Left ventricle myocardium inferior (tissue), 1 donor: ENCODE measurements at places on chromosomes 3 and 15. TPM values are rescaled to one million over a fixed set of nuclear protein-coding genes. Genes with fewer than 3 reads are reported as not detected.

QRICH1 gene
- 58.8 TPM for total RNA-seq

TMEM158 gene
- total RNA-seq: 0.60 TPM

CELSR3 gene
- 0.14 TPM for total RNA-seq

FHIT gene
- 16.0 TPM for total RNA-seq

DHX30 gene
- 49.8 TPM for total RNA-seq

ATP8B4 gene
- total RNA-seq: 2.5 TPM

BFSP2 gene
- total RNA-seq: not detected

GOLGA6L24 gene
- total RNA-seq: not detected

GNB5 gene
- 10.5 TPM for total RNA-seq

LMOD3 gene
- 154 TPM for total RNA-seq

FBXO40 gene
- 245 TPM for total RNA-seq

CASR gene
- not detected for total RNA-seq

TRIM42 gene
- not detected for total RNA-seq

ADGRG7 gene
- not detected for total RNA-seq

C2CD4A gene
- total RNA-seq: not detected

GRCh38 chr15:38090678-38091077 is 156.2 kb downstream of the TMCO5A start:
- DNase-seq: no peak

DNA sequence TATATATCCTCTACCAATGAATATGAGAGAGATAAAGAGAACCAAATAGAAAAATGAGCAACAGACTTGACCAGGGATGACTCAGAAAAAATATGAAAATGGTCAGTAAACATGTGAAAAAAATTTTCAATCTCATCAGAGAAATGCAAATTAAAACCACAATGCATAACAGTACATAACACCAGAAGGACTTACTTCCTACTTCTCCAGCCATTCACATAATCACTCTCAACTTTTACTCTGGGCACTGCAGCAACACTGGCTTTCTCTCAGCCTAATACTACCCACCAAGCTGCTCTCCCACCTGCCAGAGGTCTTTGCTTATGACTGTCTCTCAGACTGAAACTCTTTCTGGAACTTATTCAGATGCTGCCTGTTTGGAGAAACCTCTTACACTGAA is 49.4 kb downstream of the DPH6 start:
- DNase-seq: no peak

DNA sequence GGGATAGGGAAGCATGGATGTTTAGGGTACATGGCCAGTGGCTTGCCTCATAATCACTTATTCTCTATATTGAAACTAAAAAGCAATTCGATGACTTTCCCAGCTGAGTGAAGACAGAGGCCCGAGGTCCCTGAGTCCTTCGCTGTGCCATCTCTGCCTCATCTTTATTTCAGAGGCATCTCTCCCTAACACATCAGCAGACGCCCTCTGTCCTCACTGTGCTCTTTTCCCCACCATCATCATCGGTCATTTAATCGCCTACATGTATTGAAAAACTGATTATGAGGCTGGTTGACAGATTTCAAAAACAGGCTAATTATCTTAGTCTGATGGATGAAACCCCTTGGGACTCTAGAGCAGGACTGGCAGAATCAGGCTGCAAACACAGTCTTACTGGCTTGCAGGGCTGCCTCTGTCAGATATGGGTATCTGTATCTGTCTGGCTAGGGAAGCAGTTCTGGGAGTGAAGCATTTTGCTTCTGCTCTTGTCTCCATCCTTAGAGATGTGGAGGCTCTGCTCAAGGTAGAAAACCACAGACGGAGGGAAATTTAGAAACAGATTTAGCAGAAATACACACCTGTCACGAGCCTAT is 291.0 kb upstream of the CHRM5 start:
- no peak for DNase-seq

- no peak for DNase-seq
Observed at GRCh38 chr15:39118510-39118909, 462.4 kb upstream of the THBS1 start.

DNA sequence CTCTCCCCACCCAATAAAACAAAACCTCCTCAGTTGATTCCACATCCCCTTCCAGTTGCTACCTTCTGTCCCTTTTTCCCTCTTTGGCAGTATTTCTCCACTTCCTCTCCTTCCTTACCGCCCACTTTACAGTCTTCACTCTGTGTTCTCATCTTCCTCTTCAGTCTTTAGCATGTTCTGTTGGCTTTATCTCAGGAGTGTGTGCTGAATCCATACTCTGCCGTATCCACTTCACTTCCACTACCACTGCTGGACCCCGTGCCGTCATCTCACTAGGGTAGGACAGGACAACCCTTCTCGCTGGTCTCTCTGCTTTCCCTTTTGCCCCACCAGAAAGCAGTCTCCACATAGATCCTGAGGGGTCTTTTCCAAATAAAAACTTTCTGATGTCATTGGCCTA is 74.3 kb downstream of the FNDC3B start:
- no peak for DNase-seq

- DNase-seq: no peak
Observed at GRCh38 chr15:35757361-35757760, 211.4 kb upstream of the DPH6 start.

- no peak for DNase-seq
Observed at GRCh38 chr3:186988806-186989205, 58.5 kb downstream of the ST6GAL1 start.

- no peak for DNase-seq
Observed at GRCh38 chr3:24258727-24259600, 235.7 kb downstream of the THRB start.

DNA sequence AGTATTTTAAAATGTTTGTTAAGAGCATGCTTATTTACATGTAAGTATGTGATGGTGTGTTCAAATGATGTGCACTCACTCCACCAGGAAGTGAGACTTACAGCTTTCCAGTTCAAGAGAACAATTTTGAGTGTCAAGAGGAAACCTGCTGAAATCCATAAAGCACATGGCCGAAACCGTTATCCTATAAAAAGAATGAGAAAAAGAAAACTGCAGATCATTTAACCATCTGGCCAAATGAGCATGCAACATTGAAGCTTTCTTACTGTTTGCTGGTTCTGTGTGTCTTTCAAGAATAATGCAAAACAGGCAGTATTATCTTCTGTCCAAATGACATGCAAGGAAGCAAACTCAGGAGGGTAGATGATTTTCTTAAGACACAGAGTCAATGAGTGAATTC is 26.3 kb downstream of the GABRR3 start:
- no peak for DNase-seq

DNA sequence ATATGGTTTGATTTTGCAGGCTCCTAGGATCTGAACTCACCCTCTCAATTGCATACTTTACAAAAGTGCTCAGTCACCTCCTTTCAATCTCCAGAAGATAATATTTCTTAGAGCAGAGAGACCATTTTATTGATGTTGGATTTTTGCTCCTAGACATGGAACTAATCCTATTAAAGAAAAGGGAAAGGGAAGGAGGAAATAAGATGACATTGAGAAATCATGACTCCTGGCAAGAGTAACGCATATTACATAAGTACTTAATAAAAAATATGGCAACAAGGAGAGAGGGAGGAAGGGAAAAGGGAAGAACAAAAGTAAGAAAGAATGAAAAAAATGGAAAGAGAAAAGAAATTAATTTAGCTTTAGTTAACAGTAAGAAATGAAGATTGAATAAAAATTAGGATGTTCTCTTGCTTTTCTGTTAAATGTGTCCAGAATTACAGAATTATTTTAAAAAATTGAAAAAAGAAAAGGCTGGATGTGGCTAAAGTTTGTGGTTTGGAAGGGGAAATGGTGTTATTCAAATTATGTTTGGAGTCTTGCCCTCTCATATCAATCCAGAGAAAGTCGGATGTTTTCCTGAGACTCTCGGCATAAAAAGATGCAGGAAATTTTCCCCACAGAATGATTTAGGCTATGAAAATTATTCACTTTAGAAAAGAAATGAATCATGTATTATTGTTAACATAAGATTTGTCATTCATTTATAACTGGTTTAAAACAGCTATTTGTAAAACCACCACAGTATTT is 474.0 kb downstream of the FGF12 start:
- DNase-seq: no peak

- DNase-seq: no peak
Observed at GRCh38 chr15:82812994-82813393, 3.6 kb downstream of the WHAMM start.

DNA sequence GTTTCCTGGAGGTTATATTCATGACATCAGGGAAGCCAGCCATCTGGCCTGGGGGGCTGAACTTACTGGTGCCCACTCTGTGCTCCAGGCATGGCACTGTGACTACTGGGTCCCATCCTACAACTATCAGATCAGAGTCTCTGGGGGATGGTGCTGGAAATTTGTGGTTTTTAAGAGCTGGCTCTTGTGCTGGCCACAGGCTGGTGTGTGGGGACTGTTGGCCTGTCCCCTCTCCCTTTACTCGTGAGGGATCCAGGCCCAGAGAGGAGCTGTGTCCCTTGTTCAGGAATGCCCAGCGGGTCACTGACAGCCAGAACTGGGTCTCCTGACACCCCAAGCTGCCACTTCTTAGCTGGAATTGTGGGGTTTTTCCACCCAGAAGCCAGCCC is 44.5 kb upstream of the SEC22A start:
- DNase-seq: no peak

DNA sequence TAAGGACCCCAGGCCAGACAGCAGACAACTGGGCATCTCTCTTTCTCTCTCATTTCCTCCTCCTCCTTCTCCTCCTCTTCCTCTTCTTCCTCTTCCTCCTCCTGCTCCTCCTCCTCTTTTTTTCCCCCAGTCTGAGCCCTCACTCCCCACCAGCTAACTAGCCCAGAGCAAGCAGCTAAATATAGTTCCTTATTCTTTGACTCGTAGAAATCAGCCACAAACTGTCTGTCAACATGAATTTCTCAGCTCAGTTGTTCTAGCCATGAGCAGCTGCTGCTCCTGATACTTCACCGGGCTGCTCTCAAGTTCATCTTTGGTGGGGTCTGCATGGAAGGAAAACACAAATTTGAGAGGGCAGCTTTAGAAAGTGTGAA is 19.2 kb upstream of the LOXL1 start:
- DNase-seq: no peak

DNA sequence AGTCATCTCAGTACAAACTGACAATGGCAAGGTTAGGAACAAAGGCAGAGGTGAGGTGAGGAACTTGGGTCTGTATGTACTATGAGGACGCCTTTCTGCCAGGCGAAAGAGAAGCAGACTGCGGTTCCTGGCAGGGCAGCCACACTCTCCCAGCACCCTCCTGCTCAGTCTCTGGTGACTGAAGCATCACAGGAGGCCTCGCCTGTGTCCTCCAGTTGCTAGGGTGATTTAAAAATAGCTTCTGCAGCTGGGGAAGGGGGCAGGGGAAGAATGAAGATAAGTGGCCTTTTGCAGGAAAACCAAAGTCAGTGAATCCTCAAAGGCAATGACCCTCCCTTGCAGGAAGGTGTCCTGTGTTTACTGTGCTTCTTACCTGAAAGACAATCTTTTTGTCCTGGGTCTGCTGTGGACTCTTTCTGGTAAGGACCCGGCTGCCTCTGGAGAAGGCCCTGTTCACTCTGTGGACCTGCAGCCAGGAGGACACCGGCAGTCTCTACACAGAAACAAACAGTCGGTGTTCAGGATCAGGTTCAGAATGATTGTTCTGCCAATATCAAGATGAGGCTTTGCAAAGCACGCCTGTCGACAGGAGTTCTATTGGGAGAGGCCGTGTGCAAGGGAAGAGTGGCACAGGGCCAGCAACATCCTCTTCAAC is 65.7 kb upstream of the DGKG start:
- DNase-seq: peak; percentile 34

DNA sequence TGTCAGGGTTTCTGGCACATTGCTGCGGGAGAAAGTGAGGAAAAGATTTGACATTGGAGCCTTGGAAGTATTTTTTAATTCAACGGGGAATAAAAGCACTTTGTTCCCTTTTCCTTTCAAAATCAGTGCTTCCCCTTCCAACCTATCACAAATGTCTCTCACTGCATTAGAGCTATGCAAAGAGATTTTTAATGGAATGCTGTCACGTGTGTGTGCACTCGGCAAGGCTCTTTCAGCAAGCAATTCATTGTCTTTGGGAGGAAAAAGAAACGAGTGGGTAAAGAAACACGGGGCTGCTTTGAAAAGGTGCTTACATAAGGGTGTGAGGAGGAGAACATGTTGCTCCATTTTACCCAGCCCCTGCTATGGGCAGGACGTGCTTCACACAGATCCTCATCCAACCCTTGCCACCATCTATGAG is 490.4 kb upstream of the PROK2 start:
- no peak for DNase-seq

GRCh38 chr3:13324835-13325501 is 95.2 kb downstream of the NUP210 start:
- no peak for DNase-seq

- DNase-seq: no peak
Observed at GRCh38 chr3:120364821-120365220, 15.7 kb upstream of the LRRC58 start.

- DNase-seq: no peak
Observed at GRCh38 chr3:173396191-173397041, 1.1 kb upstream of the NLGN1 start.

DNA sequence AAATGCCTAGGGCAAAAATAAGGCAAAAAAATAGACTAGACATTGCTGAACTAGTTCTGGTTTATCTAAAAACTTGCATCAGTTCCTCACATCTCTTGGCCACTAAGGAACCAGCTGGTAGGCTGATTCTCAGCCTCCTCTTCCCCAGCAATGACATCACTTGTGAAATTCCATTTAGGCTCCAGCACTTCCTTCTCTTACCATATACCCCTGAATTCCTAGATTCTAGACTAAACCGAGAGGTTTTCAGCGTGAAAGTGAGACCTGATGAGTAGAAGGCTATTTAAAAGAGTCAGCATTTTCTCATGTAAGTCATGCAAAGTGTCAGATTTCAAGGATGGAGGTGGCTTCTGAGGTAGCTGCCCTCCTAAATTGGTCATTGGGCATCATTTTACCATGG is 247.1 kb upstream of the CDIN1 start:
- no peak for DNase-seq

- DNase-seq: no peak
Observed at GRCh38 chr3:55332176-55332575, 154.9 kb downstream of the WNT5A start.

DNA sequence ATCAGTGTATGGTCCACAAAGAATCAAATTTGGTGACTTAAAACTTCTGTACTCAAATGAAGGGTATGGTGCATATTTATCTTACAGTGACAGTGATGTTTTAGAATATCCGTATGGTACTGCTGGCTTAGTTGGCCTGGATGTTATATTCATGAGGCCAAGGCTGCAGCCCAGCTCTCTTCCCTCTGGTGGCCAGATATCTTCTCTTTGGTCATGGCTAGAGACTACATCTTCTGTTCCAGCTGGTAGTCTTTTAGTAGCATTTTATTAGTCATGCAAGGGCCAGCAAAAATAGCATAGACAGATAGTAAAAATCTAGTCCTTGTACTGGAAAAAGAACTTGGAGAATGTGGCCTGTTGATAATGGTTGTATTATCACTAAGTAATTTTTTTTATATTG is 124.0 kb upstream of the ROPN1 start:
- no peak for DNase-seq

- DNase-seq: no peak
Observed at GRCh38 chr3:59043391-59043790, 6.4 kb downstream of the CFAP20DC start.

DNA sequence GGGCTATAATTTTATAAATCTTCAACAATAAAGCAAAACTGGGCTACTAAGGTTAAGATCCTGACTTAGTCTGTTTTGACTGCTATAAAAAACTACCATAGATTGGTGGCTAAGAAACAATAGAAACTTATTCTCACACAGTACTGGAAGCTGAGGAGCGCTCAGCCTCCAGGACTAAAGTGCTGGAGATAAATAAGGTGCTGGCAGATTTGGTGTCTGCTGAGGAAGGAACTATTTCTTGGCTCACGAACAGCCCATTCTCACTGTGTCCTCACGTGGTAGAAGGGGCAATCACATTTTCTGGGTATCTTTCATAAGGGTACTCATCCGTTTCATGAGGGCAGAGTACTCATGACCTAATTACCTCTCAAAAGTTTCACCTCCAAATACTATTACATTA is 166.8 kb upstream of the CBLB start:
- DNase-seq: no peak
